ENCODE measurements at places on chromosomes 5 and 9.
A peak's percentile ranks its signal among the peaks of the same experiment; 100 is the strongest.

GRCh38 chr9:137049544-137050449, 3.8 kb upstream of the NPDC1 start:
- DNase-seq = peak; percentile 24

- no peak for DNase-seq
Observed at GRCh38 chr9:135247227-135247930, 159.9 kb downstream of the OLFM1 start.

DNA sequence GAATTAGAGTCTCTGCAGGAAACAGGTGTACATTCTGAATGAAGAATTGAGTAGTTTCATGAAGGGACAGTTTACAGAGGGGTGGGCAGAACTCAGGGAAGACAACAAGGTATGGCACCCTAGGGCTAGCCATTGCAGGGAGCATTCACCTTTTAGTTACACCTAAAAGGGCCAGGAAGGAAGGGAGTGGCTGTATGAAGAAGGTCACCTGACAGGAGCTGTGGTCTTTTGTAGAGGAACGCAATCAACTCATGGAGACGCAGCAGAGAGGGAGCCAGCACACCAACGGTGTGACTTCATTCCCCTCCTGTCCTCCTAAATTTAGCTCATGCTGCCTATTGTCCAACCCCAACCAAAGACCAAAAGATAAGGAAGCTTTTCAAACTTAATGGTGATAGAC, 12.7 kb upstream of the ZCCHC7 start:
- DNase-seq = no peak

DNA sequence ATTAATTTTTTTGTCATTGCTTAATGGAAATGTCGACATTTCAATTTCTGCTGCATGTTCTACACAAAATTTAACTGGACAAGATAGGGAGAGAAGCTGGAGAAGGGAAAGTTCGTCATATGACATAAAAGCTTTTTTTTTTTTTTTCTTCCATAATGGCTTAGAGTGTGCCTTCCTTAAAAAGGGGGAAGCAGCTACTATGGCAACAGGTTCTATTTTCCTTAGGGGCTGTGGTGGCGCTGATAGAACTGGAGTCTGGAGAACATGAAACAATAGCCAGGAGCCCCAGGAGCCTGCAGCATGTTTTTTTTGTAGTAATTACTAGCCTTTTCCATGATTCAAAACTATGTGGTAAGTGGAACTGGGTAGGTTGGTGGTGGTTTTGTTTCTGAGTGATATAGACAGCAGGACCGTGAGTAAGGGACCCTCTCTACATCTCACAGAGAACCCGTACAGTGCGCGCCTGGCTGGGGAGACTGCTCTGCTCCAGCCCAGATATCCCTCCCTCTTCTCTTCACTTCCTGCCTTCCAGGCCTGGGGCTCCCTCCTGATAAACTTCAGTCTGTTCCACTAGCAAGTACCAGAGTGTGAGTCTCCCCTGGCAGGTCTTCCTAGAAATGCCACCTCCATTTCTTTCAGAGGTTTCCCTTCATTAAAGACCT, 301.6 kb downstream of the NR3C1 start:
- no peak for DNase-seq

- peak; percentile 57 for DNase-seq
Observed at GRCh38 chr5:177473443-177474001, at the start of gene DBN1. Gene DBN1 (minus strand): TSS chr5:177473634. CDS start chr5:177473521, 113 bp downstream.

GRCh38 chr9:131692612-131693562, 47.0 kb downstream of the RAPGEF1 start:
- no peak for DNase-seq

GRCh38 chr5:131264451-131265099, 722 bp downstream of the CDC42SE2 start:
- DNase-seq = no peak

DNA sequence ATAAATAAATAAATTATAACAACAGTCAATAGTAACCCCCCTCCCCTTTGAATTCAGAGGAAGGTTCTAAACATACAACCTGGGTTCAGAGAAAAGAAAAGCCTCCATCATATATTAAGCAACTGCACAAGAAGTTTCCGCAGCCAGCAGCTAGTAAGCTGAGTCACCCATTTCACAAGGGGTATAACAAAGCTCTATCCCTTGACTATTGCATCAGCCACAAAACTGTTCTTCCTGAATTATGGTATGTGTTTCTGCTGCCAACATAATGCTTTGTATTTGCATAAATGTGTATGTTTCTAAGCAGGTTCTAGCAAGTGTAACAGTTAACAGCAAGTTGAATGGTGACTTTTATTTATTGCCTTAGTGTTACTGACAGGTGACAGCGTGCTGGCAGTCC, 6.8 kb upstream of the CEP120 start:
- DNase-seq = peak; percentile 92

DNA sequence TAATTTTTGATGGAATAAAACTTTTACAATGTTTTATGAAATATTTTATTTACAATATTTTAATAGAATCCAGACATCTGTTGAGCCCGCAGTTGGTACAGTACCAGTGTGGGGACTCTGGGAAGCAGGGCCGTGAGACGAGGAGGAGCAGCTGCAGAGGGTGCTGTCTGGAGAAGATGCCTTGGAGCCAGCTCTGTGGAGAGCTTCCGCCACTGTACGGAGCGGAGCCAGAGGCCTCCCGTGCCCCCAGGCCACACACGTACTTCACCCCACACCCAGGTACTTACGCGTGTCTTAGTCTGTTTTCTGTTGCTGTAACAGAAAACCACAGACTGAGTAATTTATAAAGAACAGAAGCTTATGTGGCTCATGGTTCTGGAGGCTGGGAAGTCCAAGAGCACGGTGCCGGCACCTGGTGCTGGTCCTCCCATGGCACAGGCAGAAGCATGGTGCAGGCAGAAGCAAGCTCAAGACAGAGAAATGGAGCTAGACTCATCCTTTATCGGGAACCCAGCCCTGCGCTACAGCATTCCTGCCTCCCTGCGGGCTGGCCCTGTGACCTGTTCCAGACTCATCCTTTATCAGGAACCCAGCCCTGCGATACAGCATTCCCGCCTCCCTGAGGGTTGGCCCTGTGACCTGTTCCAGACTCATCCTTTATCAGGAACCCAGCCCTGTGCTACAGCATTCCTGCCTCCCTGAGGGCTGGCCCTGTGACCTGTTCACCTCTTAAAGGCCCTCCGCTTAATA, 23.3 kb downstream of the CEP72 start:
- DNase-seq = no peak

- DNase-seq = no peak
Observed at GRCh38 chr9:127528422-127529251, 77.3 kb downstream of the LRSAM1 start.

- no peak for DNase-seq
Observed at GRCh38 chr5:53219174-53219573, 109.6 kb upstream of the MOCS2 start.

DNA sequence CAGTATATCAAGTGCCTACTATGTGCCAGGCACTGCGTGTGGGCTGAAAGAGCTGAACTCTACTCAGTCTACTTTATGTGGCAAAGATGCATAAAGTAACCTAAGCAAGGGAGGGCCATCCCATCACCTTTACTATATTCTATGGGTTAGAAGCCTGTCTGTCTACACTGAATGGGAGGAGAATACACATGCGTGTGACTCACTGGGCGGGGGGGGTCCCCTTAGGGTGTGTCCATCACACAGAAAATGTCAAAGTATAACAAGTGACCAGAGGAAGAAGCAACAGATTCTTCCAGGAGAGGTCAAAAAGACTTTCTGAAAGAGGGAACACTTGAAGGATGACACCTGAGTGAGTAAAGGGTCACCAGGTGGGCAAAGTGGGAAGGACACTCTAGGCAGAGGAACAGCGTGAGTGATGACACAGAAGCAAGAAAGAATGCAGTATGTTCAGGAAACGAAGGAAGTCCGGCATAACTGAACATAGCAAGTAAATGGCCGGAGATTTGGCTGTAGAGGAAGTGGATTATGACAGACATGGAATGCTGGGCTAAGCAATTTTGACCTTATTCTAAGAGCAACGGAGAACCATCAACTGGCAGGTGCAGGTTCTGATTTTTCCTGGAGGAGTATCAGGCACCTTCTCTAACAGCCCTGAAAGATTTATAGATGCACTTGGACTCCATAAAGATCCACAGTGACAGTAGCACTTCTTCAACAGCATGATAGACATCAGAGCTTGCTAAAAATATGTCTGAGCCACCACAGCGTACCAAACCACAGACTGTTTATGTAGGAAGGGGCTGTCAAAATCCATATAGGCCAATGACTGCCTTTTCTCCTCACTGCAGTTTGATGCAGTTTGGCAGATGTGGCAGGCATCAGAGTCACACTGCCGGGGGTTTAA, 8.0 kb upstream of the WHRN start:
- DNase-seq = no peak

DNA sequence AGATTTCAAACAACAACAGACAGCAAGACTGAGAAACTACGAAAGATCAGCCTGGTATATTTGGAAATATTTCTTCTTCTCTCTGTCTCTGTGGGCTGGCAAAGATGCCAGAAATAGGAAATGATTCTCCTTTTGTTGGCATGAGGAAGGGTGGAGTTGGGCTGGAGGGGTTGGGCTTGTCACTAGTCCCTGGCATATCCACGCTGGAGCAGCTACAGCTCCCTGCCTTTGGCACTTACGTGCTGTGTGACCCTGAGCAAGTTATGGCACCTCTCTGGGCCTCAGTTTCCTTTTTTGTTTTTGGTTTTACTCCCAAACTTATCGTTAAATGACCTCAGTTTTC, 354 bp upstream of the KCNMB1 start:
- DNase-seq = no peak

- no peak for DNase-seq
Observed at GRCh38 chr9:136852664-136853595, 784 bp downstream of the MAMDC4 start.

GRCh38 chr5:95619514-95620029, 315 bp upstream of the GPR150 start:
- no peak for DNase-seq

DNA sequence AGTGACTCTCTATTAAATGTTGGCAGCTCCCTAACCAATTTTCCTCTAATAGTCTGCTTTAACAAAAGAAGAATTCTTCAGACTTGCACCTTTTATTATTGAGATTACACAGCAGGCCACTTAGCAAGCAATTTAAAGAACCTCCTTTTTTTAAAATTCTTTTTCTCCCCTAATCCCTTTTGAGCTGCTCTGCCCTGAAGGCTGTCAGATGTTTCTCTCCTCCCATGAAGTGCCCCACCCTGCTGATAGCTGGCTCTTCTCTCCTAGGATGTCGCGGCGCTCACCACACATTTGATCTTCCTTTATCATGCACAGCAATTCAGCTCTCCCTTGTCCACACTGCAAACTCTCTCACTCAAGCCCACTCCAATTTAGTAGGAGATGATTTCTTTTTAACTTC, 1471.1 kb upstream of the ACO1 start:
- DNase-seq = no peak

DNA sequence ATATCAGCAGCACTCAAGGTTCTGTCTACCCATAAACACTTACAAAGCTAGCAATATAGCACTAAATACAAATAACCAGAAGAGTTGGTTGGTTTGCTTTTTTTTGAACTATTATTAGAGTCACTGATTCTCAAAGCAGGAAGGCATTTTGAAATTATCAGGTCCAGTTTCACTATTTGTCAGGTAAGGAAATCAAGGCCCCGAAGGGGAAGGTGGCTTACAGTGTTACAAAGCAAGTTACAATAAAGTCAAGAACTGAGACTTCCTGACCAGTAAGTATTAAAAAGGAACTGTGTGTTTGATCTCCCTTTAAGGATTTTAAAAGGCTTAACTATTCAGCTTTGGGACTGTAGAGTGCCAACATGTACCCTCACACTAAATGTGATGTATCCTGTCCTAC, 10.8 kb downstream of the C5orf15 start:
- no peak for DNase-seq

GRCh38 chr5:43753069-43753468, 150.1 kb downstream of the NNT start:
- no peak for DNase-seq
